ENCODE measurements at places on chromosomes 3 and 15.

DNA sequence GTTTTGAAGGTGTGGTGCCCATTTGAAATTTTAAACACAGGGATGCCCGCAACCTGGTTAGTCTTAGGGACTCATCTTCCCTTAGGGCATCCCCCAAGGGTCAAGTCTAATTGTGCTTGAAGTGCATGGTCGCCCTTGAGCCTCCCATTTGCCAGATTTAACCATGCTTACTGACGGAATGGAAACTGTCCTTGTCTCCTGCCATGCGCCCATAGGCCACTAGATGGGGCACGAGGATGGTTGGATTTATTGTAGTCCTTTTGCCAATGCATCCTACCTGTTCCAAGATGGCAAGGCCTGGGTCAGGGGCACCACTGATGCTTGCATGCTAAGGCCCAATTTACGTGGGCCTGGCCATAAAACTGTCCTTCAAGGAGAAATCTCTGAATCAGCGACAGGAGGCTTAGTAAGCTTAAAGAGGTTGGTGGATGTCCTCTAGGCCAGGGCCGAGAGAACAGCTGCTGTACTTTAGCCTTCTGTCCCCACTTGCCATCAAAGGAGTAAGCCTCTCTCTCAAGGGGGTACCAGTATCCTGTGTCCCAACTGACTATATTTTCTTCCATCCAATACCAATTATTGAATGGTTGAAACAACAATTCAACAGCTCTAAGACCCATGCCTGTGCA, 355.4 kb downstream of the OTOL1 start:
- peak; percentile 71 for DNase-seq

DNA sequence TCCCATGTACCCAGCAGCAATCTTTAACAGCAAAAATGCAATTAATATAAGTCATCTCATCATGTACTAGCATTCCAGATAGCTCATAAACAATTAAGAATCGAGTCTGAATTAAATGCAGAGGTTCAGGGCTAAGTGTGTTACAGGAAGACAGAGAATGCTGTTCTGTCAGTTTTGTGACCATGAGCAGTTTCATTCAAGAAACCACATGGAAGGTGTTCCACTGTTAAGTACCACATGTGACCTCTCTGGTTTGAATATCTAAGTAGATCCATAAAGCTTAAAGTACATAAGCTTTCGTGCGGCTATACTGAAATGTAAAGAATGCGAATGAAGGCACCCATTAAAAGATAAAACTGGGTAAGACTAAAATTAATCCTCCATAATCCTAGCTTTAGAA, 272.3 kb downstream of the IL5RA start:
- no peak for DNase-seq

DNA sequence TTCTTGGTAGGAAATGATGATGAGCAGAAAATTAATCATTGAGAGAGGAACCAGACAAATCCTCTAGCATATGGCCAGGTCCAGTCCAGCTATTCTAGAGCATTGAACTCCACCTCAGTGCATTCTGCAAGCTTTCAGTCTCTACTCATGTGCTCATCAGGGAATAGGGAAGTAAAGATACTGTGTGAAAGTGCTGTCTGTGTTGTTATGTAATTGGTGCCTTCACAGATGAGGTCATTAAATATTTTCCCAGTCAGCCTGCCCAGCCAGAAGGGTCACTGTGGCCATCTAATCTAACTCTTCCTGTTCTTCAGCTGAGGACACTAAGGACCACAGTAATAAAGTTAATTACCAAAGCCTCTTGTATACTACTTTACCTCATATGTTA, 28.2 kb downstream of the C3orf62 start:
- peak; percentile 34 for DNase-seq

DNA sequence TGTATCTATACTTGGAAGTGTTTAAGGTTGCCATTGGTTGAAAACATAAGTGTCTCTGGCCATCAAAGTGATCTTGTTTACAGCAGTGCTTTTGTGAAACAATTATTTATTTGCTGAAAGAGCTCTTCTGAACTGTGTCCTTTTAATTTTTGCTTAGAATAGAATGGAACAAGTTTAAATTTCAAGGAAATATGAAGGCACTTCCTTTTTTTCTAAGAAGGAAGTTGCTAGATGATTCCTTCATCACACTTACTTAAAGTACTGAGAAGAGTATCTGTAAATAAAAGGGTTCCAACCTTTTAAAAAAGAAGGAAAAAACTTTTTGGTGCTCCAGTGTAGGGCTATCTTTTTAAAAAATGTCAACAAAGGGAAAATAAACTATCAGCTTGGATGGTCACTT, 19.7 kb downstream of the B3GNT5 start:
- no peak for DNase-seq

DNA sequence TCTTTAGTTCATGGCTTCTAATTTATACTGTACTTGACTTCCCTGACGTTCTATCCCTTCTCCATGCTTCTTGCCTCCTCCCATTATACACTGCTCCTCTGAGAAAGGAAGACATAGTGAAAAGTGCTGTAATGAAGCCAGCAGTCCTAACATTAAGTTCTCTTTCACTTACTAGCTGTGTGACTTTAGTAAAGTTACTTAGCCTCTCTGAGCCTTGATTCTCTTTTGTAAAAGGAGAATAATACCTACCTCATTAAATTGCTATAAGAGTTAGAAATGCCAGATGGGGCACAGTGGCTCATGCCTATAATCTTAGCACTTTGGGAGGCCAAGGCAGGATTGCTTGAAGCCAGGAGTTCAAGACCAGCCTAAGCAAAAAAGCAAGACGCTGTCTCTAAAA, 18.8 kb upstream of the IGF2BP2 start:
- DNase-seq: no peak

DNA sequence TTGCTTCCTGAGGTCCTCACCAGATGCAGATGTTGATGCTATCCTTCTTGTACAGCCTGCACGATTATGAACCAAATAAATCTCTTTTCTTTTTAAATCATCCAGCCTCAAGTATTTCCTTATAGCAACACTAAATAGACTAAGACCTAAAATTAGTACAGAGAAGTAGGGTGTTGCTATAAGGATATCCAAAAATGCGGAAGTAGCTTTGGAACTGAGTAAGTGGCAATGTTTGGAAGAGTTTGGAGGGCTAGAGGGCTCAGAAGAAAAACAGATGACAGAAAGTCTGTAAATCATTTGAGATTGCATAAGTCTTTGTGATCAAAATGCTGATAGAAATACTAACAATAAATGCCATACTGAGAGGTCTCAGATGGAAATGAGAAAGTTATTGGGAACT, 894.9 kb downstream of the DIPK2A start:
- no peak for DNase-seq

DNA sequence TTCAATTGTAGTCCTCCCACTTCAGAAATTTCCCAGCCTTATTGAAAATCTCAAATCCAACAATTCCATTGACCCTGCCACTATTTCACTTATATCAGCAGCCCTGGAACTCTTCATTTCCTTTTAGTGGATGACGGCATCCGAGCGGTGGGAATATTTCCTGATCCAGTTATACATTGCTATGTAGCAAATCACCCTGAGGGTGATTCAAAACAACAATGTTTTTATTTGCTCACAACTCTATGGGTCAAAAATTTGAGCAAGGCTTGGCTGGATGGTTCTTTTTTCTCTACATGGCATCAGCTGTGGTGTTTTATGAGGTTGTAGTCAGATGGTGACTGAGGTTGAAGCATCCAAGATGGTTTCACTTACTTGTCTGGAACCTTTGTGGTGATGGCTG, 70.5 kb downstream of the CHST2 start:
- DNase-seq: peak; percentile 25

DNA sequence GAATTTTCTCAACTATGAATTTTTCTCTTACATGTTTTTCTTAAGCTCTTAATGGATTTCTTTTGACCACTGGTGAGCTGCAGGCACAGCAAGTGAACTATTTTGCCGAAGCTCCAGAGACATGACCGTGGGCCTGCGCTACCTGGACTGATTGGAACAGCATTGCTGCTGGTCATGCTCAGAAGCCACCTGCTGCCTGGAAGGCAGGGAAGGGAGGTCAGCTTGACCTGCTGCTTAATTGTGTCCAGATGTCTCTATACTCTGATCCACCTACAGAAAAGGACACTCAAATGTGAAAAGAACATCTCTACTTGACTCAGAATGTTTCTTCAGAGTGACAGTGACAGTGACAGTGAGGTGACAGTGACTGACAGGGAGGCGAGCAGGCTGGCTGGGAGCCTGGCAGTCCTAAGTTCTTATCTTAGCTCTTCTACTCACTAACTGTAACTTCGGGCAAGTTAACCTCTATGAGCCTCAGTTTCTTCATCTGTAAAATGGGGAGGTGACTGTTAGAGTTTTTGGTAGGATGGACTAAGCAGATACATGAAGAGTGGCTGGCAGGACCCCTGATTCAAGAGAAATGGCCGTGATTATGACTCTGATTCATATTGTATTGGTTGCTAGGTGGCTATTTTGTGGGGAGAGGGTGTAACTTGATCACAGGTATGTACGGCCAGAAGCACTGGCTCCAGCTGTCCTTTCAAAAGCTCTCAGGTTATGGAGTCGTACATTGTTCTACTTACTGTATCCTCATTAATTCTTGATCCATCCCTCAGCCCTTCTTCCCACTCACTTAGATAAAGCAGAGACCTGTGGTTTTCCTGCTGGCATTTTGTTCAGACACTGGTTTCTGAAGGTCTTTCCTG, 54.8 kb upstream of the DLG1 start:
- no peak for DNase-seq

- no peak for DNase-seq
Measured at GRCh38 chr15:97012986-97013385, 682.5 kb downstream of the NR2F2 start.

GRCh38 chr15:67401336-67401735, 119.6 kb upstream of the C15orf61 start:
- DNase-seq: no peak

DNA sequence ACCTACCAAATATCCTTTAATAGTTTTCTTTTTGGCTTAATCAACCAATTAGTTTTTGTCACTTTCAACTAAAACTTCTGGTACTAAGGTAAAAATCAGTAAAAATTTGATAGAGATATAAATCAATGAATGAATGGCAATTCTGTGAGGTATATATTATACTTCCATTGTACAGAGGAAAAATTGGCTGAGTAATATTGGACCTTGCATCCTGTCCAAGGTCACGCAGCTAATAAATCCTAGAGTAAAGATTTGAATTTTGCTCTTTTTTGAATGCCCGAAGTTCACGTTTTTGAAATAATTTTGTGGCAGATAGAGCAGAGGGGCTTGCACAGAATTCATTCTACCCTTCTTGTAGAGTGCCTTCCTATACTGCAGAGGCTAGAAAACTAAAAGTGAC, 81.1 kb upstream of the ZNF280D start:
- DNase-seq: no peak

DNA sequence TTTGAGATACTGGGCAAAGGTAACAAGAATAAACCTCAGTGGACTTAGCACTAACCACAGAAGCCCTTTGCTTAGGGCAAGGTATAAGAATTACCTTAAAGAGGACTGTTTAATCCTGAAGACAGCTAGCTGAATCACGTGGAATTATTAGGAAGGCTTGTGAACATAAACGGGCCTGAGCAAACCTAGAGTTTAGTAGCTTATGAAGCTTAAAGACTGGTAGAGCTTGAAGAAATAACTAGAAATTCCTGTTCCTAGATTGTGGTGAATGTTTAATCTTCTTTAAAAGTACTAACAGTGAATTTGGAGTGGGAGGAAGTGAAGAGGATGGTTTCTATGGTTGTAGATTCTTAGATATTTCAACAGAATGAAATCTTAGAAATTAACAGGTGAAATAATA, 428.9 kb upstream of the THRB start:
- DNase-seq: no peak

DNA sequence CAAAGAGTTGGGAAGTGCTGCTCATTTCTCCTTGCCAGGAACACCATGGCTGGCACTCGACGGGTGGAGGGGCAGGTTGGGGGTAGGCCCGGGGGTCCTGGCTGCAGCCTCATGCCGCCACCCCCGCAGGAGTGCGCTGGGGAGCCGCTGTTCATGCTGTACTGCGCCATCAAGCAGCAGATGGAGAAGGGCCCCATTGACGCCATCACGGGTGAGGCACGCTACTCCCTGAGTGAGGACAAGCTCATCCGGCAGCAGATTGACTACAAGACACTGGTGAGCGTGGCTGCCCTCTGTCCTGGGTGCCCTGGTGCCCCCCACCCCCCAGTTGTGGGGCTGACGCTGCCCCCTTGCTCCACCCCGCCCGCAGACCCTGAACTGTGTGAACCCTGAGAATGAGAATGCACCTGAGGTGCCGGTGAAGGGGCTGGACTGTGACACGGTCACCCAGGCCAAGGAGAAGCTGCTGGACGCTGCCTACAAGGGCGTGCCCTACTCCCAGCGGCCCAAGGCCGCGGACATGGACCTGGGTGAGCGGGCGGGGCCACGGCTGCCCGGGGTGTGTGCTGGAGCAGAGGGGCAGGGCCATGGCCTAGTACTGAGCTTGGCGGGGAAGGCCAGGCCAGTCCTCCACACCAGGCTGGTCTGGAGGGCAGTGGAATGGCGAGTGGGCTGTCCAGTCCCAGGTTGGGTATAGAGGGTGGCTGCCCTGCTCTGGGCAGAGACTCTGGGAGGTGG, 45.1 kb downstream of the PLXNA1 start:
- DNase-seq: no peak

GRCh38 chr3:127600749-127601456, 2.7 kb downstream of the MCM2 start:
- no peak for DNase-seq

- no peak for DNase-seq
Measured at GRCh38 chr3:13852638-13853009, 27.2 kb downstream of the WNT7A start.

DNA sequence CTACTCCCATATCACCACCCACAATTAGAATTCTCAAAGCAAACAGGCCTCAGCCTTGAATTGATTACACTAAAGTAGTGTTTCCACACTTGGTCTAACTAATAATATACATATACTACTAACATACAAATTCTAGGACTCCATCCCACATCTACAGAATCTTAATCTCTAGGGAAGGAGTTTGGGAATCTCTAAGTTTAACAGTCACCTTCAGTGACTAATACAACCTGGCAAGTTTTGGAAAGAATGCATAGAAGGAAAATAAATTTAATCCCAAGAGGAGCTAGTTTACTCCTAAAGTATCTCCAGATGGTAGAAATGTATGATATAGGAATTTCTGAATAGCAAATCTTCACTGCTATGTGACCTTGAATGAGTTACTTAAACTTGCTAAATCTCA, 9.1 kb downstream of the CLPX start:
- no peak for DNase-seq

DNA sequence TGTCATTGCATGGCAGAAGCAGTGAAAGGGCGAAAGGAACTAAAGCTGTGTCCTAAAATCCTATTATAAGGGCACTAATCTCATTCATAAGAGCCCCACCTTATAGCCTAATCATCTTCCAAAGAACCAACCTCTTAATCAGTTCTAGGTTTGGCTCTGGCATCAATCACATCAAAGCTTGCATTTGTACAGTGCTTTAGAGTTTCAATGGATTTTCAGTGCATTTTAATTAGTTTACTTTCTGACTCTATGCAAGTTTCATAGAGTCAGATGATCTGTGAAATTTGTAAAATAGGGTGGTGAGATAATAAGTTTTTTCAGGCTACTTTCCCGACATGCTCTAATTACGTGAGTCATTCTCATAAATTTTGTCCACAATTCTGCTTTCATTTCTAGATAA, 341.1 kb downstream of the DIPK2A start:
- DNase-seq: no peak

All from cardiac fibroblast (primary cell).